HTR-8/SVneo (cell line): ENCODE measurements at places on chromosomes 4 and X.

- DNase-seq: no peak
These were observed 2.4 kb downstream of the CNKSR2 start for GRCh38 chrX:21376636-21377035.

GRCh38 chr4:94006932-94007331 is 178.4 kb downstream of the ATOH1 start:
- DNase-seq: no peak

DNA sequence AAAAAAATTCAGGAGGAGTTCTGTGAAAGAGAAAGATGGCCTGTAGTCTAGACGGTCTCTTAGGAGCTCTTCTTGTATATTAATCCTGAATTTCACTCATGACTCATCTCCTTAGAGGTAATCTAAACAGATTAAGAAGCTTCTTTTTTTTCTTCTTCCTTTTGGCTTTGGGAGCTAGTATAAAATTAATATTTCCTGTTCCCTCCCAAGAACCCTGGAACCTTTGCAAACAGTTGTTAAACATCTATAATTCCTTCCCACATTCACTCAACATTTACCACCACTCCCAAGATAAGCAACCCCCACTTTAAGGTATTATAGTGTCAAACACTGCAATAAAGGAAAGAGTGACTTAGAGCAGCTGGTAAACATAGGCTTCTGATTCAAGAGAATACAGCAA is 146.4 kb upstream of the EDNRA start:
- no peak for DNase-seq

DNA sequence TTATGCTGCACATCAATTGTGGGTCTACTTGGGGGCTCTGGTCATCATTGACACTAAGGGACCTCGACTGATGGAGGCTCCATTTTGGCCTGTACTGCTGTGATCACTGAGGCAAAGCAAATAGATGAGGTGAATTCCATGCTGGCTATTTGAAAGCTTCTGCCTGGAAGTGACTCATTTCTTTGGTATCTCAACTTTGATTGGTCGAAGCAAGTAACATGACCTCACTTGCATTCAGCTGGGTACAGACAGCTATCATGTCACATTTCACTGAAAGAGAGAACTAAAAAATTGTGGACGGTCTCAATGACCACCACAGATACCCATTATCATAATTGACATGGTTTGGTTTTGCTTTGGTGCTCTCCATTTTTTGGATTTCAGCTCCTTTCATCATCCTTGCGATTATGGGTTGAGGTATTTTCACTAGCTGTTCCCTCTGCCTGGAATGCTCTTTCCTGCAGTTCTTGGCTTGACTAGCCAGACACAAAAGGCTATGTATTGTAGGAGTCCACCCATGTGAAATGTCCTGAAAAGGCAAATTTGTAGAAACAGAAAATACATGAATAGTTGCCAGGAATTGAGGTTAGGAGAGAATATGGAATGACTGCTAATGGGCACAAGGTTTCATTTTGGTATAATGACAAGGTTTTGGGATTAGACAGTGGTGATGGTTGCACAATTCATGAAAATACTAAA is 369.2 kb upstream of the LCORL start:
- no peak for DNase-seq

GRCh38 chrX:134374294-134374693 is 85.7 kb upstream of the HPRT1 start:
- DNase-seq: no peak

DNA sequence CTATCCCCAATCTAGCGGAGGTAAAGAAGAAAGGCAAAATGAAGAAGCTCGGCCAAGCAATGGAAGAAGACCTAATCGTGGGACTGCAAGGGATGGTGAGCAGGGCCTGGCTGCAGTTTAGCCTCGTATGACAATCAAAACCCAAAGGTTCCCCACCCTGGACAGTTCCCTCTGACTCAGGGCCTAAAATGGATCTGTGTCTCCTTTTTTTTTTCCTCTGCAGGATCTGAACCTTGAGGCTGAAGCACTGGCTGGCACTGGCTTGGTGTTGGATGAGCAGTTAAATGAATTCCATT is 986 bp downstream of the HDAC6 start:
- DNase-seq: no peak
